Adipocyte (in vitro differentiated cells): ENCODE measurements at places on chromosomes 5 and 9.

DNA sequence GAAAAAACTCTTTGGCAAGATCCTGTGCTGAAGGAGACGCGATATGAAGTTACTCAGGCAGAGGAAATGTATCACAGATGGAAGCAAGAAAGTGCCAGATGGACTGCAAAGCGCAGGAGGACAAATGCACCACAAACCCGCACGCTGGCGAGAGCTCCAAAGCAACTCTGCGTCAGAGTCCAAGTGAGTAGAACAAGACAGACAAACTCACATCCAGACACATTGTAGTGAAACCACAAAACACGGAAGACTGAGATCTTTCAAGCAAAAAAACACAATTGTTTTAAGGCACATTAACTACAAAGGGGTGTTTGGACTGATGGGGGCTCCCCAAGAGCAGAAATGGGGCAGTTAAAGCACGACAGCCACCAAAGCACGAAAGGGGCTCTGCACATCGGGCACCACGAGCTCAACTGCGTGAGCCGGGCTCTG lies 39.2 kb upstream of the NKD2 start:
- peak; percentile 30 for DNase-seq

GRCh38 chr9:93164085-93164484 lies 19.9 kb upstream of the WNK2 start:
- DNase-seq = no peak

GRCh38 chr5:95989283-95990048 lies 27.8 kb upstream of the ELL2 start:
- DNase-seq = no peak

DNA sequence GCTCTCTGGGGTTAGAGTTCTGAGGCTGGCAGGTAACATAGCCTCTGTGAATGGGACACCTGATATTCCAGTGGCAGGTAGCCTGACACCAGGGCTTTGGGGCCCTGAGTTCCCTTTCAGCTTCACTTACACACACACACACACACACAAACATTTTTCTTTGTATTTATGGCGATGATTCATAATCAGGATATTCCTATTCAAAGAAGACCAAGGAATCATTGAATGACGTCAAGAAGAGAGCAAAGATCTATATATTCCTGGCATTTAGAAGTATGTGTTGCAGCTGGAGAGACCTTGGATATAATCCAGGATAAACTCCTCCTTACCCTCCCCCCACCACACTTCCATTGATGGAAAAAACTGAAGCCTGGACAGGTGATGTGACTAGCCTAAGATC lies 7.9 kb upstream of the ENTREP1 start:
- no peak for DNase-seq

DNA sequence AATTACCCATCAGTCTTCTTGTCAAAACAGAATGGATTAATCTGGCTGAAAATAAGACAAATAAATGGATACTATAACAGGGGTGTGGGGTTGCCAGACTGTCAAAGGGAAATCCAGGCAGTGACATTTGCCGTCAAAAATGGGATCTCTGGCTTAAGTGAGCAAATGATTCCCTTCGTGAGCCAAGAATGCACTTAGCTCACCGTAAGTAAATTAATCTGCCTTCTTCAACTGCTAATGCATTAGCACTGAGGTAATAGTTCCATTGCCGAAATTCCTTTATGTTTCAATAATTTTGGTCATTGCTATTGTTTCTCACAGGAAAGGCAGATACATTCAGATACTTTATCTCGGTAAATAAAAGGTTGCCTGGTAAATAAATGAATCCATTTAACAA lies 377.8 kb downstream of the KIAA0825 start:
- no peak for DNase-seq

DNA sequence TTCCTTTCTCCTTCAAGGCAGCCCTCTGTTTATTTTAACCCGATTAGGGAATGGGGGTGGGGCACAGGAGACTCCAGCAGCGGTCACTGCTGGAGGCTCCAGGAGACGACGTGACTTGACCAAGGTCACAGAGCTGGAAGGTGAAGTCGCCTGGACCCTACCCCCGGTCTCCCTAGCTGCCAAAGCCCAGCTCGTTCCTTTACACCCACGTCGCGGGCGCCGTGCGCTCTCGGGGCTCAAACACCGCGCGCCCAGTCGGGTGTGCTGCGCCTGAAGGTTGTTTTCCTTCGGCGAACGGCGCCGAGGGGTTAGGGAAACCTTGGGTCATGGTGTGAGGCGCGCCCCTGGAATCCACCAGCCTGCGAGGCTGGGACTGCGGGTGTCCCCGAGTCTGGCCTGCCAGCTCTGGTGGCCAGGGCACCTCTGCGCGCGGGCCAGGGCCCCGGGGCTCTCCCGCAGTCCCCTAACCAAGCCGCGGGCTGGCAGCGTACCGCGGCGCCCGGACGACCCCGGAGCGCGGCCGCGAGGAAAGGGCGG lies 747 bp upstream of the UNC5A start:
- no peak for DNase-seq

DNA sequence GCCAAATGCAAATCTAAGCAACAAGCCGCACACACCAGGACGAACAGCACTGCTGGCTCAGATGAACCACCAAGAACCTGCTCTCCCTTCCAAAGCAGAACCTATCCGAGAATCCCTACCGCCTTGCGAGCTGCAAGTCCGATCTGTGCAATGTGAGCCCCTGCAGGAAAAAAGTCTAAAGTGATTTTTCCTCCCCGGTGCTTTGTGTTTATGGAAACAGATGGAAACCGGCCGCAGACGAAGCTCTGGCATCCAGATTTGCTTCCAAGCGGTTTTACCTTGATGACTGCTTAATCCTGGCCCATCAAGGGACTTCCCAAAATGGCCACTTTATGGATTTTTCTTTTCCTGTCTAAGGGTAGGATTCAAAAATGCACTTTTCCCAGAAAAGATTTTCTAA lies 112.5 kb downstream of the VAV2 start:
- DNase-seq = no peak

DNA sequence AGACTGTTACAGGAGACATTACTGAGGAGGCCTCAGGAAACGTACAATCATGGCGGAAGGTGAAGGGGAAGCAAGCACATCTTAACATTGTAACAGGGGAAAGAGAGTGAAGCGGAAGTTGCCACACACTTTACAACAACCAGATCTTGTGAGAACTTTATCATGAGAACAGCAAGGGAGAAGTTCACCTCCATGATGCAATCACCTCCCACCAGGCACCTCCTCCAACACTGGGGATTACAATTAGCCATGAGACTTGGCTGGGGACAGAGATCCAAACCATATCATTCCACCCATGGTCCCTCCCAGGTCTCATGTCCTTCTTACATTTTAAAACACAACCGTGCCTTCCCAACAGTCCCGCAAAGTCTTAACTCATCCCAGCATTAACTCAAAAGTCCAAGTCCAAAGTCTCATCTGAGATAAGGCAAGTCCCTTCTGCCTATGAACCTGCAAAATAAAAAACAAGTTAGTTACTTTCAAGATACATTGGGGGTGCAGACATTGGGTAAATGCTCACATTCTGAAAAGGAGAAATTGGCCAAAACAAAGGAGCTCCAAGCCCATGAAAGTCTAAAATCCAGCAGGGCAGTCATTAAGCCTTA lies 138.3 kb downstream of the TMEM161B start:
- no peak for DNase-seq

- DNase-seq = no peak
Observed at GRCh38 chr9:134516464-134516863, 125.1 kb upstream of the COL5A1 start.

- no peak for DNase-seq
Observed at GRCh38 chr9:10690546-10690945, 77.7 kb upstream of the PTPRD start.

GRCh38 chr5:11905206-11905605 lies 960 bp upstream of the CTNND2 start:
- DNase-seq = no peak

- no peak for DNase-seq
Observed at GRCh38 chr5:123543438-123543837, 31.5 kb downstream of the CSNK1G3 start.
